Aortic smooth muscle cell (primary cell): ENCODE measurements at places on chromosomes 2 and 18. TPM values are rescaled to one million over a fixed set of nuclear protein-coding genes. Genes with fewer than 3 reads are reported as not detected.

LIMS3 gene
- 7.9 and 13.2 TPM in 2 replicates for total RNA-seq

CREB1 gene
- 31.7 and 38.0 TPM in 2 replicates for total RNA-seq

MBP gene
- total RNA-seq = 13.1 and 20.5 TPM in 2 replicates

ICOS gene
- not detected in 2 replicates for total RNA-seq

FN1 gene
- 3,653 and 7,001 TPM in 2 replicates for total RNA-seq

SDC1 gene
- 4.6 and 5.3 TPM in 2 replicates for total RNA-seq

GRHL1 gene
- 0.19 and 0.26 TPM in 2 replicates for total RNA-seq

ABCG8 gene
- total RNA-seq = not detected in 2 replicates

RBM43 gene
- 5.9 and 8.0 TPM in 2 replicates for total RNA-seq

HOXD4 gene
- total RNA-seq = 0.06 TPM in 1 of 2 replicates, not detected in the other

SERPINB13 gene
- total RNA-seq = not detected in 2 replicates

LINC00305 gene
- not detected in 2 replicates for total RNA-seq

MC5R gene
- not detected in 2 replicates for total RNA-seq

POMC gene
- 1.2 and 1.3 TPM in 2 replicates for total RNA-seq

NEU4 gene
- total RNA-seq = not detected in 2 replicates
